Naive B cell (primary cell): ENCODE measurements at places on chromosomes 13 and 19. TPM values are rescaled to one million over a fixed set of nuclear protein-coding genes. Genes with fewer than 3 reads are reported as not detected.

Gene ZFP30
- polyA plus RNA-seq = 1.9 TPM

Gene PNMA8C
- polyA plus RNA-seq = not detected

Gene ZNF749
- polyA plus RNA-seq = 8.2 TPM

Gene KLC3
- not detected for polyA plus RNA-seq

Gene NEK5
- polyA plus RNA-seq = 0.17 TPM

Gene TYROBP
- 5.7 TPM for polyA plus RNA-seq

Gene ZNF776
- polyA plus RNA-seq = 12.3 TPM
